Hematopoietic multipotent progenitor cell treated with erythropoietin and hydrocortisone succinate and interleukin-3 and kit ligand, for 4 days (in vitro differentiated cells): ENCODE measurements at places on chromosomes 1 and 21.

DNA sequence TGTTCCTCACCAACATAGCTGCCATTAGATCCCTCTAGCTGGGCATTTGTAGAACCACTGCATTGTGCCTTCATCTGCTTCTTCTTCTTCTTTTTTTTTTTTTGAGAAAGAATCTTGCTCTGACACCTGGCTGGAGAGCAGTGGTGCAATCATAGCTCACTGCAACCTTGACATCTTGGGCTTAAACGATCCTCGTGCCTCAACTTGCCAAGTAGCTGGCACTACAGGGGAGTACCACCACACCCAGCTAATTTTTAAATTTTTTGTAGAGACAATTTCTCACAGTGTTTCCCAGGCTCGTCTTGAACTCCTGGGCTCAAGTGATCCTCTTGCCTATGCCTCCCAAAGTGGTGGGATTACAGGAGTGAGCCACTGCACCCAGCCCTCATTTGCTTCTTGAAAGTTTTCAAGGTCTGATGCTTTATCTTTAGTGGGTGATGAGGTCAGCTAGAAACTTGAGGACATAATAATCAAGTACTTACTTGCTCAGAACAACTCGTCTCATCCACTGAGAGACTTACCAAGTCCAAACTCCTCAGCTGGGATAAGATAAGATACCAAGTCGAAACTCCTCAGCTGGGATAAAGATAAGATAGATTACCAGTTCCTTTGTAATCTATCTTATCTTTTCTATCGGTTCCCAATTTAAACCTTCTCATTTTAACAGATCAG, 71.5 kb downstream of the MACF1 start:
- DNase-seq = peak; percentile 43

DNA sequence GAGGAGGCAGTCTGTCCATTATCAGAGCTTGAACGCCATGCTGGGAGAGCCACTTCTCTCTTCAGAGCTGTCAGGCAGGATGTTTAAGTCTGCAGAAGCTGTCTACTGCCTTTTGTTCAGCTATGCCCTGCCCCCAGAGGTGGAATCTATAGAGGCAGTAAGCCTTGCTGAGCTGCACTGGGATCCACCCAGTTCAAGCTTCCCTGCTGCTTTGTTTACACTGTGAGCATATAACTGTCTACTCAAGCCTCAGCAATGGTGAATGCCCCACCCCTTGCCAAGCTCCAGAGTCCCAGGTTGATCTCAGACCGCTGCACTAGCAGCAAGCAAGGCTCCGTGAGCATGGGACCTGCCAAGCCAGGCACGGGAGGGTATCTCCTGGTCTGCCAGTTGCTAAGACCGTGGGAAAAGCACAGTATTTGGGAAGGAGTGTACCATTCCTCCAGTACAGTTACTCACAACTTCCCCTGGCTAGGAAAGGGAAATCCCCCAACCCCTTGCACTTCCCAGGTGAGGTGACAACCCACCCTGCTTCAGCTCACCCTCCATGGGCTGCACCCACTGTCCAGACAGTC, 32.5 kb downstream of the RGS13 start:
- DNase-seq = no peak

DNA sequence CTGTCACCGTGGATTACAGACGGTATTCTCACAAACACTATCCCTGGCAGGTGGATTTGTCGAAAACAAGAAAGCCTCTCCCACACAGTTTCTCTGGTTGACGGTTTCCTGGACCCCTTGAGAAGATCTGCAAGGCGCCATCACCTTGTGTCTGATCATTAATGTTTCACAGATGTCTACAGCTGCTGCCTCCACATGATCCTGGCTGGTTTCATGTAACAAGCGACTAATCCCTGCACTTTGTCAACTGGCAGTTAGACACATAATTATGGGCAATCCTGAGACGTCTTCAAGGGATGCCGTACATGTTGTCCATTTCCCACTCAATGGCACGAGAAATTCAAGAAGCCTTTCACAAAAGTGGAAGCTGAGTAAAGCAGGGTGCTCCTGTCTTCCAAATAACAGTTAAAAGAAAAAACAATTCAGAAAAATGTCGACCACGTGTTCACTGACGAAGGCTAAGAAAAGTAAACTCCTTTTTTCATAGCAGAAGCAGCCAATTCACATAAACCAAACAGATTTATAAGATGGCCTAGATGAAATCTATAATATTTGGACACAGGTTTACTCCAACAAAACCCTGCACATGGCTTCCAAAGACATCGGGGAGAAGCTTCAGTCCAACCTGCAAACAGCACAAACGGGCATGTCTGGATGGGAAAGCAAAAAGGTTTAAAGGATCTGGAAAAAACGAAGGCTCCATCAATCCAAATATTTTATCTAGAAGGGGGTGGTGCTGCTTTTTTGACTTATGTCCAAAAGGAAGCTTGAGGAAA, 52.2 kb downstream of the CAPZB start:
- no peak for DNase-seq

- DNase-seq = no peak
Measured at GRCh38 chr1:18351735-18352134, 129.0 kb upstream of the KLHDC7A start.

GRCh38 chr1:9878404-9878803, 31.7 kb downstream of the CTNNBIP1 start:
- no peak for DNase-seq

- DNase-seq = no peak
Measured at GRCh38 chr1:173191011-173191705, 16.0 kb downstream of the TNFSF4 start.

- no peak for DNase-seq
Measured at GRCh38 chr1:8482979-8483381, 165.1 kb downstream of the SLC45A1 start.

GRCh38 chr21:46431448-46431847, 27.2 kb upstream of the DIP2A start:
- DNase-seq = no peak

GRCh38 chr1:108521990-108522393, 37.9 kb upstream of the EEIG2 start:
- peak; percentile 73 for DNase-seq

DNA sequence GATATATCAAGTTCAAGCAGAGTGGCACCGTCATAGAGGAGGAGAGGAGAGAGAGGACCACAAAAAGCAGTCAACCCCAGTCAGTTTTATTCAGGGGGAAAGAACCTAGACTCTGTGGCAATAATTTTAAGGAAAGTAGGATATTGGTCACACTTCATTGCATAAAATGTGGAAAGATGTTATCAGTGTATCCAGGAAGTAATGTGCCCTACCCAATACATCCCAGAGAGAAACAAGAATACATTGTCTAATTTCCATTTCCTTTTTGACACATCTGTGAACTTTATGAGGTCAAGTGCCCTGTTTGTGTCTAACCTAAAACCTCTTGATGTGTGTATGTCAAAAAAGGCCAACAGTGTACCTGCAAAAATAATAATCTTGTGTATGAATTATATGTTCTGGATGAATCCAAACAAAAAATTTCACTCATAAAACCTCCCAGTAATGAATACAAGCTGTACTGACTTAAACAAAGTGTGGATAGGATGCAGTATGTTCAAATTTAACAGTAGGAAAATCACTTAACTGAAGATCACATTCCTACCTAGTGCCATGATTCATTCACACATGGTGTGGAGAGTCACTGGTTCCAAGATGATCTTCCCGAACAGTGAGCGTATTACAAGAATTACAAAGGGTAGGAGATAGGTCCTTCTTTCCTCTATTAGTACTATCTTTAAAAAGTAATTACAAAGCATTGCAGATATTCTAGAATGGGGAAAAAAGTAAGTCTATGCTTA, 712.1 kb upstream of the CXADR start:
- no peak for DNase-seq

GRCh38 chr1:33429856-33430691, 821 bp downstream of the PHC2 start:
- peak; percentile 73 for DNase-seq

- no peak for DNase-seq
Measured at GRCh38 chr1:200665861-200666260, 3.8 kb downstream of the DDX59 start.

GRCh38 chr1:11708554-11709350, 17.2 kb downstream of the DRAXIN start:
- DNase-seq = peak; percentile 47

GRCh38 chr1:25033828-25034705, 104.0 kb upstream of the RUNX3 start:
- peak; percentile 95 for DNase-seq

GRCh38 chr1:1815606-1816281, 37.5 kb upstream of the NADK start:
- DNase-seq = no peak

- DNase-seq = peak; percentile 55
Measured at GRCh38 chr1:48196237-48196636, 26.3 kb upstream of the SLC5A9 start.

DNA sequence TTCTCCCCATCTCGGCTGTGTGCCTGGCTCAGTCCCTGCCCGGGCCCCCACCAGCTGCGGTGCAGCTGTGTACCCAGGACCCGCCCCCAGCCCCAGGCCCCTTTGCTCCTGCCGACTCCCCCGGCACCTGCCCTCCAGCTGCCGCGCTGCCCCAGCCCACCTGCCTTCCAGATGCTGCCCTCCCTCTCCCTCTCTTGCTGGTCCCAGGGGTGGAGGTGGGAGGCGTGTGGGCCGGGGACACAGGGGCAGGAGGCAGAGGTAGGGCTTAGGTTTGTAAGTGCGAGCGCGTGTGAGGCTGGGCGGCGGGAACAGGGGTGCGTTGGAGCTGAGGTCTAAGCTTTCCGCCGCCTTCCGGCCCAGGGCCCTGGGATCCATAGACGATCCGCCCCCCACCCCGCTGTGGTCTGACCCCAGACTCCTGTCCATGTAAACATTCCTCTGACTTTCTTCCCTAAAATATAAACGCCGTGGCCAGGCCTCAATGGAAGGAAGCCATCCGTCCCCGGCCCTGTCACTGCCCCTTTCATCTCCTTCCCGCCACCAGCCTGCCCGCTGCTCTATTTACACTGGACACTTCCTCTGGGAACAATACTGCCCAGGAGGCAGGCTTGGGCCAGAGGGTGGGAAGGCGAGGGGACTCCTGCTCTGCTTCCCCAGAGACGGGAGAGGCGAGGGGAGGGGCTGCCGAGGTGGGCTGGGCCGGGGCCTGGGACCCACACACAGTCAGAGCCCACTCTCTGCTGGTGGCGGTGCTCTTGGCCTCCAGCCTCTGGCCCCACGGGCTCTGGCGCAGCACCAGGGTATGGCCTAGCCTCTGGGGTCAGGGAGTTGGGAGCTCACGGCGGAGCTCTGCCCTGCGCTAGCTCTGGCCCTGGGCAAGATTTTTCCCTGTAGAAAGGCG, 128.3 kb downstream of the CASZ1 start:
- no peak for DNase-seq

DNA sequence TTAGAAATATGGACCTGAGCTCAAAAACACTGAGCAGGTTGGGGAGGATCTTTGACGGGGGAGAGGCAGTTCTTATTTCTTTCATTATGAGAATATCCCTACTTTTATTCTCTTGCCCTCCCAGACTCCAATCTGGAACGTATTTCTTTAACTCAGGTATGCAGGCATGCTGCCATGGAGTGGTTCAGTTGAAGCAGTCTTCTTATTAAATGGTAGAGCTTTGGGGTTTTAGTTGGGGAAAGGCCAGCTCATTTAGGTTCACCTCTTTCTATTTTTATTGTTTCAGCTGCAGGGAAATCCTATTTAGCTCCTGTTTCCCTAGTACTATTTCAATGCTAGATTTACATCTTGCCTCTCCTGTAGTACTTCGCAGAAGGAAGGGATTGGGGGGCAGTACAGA, 198.9 kb downstream of the TTLL7 start:
- DNase-seq = no peak

DNA sequence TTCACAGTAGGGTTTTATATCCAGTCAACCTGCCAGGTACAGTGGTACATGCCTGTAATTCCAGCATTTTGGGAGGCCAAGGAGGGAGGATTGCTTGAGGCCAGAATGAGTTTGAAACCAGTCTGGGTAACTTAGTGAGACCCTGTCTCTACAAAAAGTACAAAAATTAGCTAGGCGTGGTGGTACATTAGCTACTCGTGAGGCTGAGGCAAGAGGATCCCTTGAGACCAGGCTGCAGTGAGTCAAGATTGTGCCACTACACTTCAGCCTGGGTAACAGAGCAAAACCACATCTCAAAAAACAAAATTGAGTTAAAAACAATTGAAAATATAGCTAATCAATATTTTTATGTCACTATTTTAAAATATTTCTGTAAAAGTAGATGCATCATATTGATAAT, 33.2 kb downstream of the DDI2 start:
- DNase-seq = no peak

DNA sequence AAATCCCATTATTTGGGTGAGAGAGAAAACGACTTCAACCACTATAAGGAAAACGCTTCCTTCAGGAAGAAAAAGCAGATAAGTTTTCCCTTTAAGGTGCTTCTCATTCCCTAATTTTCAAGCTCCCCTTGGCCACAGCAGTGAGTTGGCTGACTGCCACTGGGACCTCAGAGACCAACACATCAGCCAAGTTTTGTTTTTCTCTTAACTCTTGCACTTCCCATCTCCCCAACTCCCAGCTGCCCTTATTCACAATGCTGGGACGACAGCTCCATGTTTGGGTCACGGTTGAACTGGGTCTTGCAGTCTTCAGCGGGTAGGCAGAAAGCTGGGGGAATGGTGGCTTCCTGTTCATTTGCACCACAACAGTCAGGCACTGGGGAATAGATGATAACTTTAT, 18.9 kb downstream of the SGIP1 start:
- DNase-seq = no peak

GRCh38 chr1:159991513-159991912, 37.5 kb upstream of the SLAMF9 start:
- peak; percentile 59 for DNase-seq

DNA sequence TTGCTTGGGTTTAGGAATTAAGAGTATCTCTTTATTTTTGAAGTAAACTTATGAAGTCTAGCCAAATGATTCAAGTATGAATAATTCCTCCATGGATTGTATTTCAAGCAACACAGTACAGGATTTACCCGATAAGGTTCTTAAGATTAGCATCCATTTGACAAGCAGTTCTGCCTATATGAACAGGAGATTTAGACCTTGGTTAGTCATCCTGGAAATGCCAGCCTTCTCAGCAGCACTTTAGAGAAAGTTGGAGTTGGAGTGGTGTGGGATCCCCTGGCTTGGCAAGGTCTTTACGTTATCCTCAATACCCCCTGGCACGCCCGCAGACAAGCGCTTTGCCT, 1.6 kb downstream of the BCAR3 start:
- no peak for DNase-seq

DNA sequence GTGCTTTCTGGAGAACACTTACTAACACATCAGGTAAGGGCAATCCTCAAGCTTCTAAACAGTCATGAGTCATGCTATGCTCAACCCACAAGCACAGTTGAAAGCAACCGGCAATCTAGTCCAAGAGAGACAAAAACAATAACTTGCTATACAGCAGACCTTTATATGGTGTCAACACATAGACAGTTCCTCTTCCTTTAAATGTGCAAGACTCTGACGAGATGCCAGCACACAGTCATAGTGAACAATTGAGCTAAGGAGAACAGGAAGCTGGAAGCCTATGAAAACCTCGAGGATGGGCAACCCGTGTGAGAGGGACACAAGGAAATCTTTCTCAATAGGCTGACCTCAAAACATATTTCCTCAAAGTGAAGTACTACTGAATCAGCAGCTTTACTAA, 5.3 kb downstream of the ADIPOR1 start:
- peak; percentile 73 for DNase-seq

GRCh38 chr1:12386130-12386529, 156.3 kb downstream of the VPS13D start:
- DNase-seq = no peak
